Immature natural killer cell (primary cell): ENCODE measurements at places on chromosomes 7 and 10. TPM values are rescaled to one million over a fixed set of nuclear protein-coding genes. Genes with fewer than 3 reads are reported as not detected.

Gene DNAH11
- not detected for polyA plus RNA-seq

Gene PBLD
- polyA plus RNA-seq, result 2.6 TPM

Gene PILRA
- 1.5 TPM for polyA plus RNA-seq

Gene OPN1SW
- not detected for polyA plus RNA-seq

Gene MRPS33
- polyA plus RNA-seq, result 46.9 TPM
